ENCODE measurements at places on chromosomes 3 and 15.

DNA sequence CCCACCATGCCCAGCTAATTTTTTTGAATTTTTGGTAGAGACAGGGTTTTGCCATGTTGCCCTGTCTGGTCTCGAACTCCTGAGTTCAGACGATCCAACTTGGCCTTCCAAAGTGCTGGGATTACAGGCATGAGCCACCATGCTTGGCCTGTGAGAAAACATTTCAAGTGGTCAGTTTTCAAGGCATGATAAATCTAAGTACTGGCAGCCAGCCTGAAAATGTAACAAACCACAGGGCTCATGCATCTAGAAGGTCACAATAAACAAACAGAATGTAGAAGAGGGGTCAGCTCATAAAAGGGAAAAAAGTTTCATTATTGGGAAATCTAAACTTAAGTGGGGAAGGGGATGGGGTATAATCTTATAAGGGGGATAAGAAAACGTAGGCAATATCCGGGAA, 39.9 kb downstream of the PPCDC start:
- no peak for ATAC-seq

DNA sequence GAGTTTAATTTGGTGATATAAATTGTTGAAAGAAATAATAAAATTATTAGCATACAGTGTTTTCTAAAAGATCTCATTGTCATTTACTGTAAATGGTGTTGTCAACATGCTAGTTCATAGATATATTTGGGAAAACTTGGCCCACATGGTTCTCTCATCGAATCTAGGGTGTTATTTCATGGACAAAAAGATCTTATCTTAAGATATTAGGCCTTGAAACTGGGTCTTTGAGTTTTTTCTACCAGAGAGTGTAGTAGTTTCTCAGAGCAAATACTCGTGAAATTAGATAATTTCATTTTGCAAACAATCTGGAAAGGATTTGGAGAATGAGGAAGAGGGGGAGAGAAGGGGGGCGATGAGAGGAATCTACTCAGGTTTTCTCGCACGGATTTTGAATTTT, 107.9 kb downstream of the MEIS2 start:
- no peak for ATAC-seq

DNA sequence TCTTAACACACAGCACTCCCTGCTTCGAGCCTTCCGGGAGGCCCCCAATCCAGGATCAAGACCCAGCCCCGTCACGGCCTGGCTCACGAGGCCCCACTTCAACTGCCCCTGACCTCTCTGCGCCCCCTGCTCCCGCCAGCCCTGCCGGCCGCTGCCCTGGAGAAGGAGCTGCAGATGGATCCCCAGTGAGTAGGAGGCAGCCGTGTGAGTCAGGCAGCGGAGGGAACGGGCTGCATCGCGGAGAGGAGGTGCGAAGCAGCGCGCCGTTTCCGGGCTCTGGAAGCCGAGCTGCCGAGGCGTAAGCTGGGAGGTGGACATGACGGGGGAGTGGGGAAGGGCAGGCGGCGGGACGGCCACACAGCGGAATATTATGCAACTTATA, 133.4 kb downstream of the TPRA1 start:
- peak; percentile 25 for ATAC-seq

DNA sequence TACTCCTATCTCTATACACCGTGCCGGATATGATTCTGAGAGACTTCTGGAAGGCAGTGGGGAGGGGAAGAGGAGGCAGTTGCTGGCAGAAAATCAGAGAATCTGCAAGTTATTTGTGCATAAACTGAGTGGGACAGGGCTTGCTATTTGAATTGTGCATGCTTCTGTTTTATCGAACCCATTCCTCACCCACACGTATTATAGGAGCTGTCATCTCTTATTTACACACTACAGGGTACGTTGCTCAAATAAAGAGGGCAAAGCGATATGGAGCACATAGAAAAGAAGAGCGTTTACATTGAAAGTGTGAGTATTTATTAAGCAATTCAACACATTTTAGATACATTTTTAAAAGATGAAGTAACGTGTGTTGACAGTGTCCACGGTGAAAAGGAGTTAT, 191.6 kb downstream of the CPNE4 start:
- ATAC-seq, result no peak

- no peak for ATAC-seq
Measured at GRCh38 chr3:14274999-14275961, 96.7 kb downstream of the LSM3 start.

DNA sequence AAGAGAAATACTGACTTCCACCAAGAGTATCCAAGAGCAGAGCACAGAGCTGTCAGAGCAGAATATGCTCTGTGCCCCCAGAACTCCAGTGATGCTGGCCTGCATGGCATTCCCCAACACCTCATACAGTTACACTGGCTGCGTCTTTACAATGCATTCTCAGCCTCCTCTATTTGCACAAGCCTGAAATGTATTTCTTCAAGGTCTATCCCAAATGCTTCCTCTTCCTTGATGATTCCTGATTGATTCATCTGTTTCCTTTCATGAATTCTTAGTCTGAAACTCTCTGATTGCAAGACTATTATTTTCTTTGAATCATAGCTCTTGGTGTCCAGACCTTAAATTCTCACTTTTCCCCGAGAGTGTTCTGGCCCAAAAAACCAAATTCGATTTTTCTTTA, 664.7 kb downstream of the MECOM start:
- no peak for ATAC-seq

DNA sequence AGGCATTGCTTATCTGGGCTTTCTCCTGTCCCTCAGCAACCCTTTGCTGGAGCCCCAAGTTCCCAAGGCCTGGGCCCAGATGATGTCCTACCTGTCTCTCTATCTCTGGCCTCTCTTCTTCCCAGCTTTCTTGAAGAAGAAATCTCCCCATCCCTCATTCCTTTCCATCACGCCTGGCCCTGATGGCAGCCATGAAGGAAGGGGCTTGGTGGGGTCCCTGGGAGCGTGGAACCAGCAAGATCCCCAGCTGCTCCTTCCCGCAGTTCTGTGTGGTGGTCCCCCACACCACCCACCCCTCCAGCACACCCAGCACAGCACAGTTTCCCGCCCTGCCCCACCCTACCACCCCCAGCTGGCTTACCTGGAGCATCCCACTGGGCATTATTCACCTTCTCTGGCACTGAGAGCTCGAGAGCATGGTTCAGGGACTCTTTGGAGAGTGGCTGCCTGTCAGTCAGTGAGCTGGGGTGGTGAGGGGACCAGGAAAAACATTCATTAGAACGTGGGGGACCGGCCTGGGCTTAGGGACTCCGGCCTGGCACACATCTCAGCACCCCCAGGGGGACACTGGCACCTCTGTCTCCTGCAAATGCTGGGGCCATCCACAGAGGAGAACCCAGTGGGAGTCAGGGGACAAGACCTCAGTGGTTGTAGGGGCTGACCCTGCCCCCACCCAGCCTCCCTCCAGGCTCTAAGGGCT, 26.6 kb downstream of the ACSBG1 start:
- no peak for ATAC-seq

DNA sequence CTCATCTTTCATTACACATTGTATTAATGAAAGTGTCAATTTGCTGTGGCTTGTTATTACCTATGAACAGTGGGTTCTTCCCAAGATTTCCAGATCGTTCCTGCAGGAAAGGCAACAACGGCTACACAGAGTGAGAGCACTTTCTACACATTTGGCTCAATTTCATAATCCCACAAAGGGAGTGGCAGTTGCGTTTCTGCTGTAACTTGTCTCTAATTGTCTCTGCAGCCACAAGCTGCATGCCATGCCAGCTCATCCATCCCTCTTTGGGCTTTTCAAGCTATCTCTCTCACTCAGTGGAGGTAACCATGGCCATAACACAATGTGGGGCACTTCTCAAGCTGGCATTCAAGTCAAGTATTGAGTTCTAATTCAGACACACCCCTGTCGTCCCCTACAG, 27.7 kb upstream of the CPNE4 start:
- ATAC-seq, result no peak

GRCh38 chr15:57953874-57954273, 111.6 kb downstream of the ALDH1A2 start:
- ATAC-seq, result no peak

GRCh38 chr3:35665390-35666055, 26.2 kb downstream of the ARPP21 start:
- ATAC-seq, result no peak
